Activated CD4-positive, alpha-beta T cell treated with anti-CD3 and anti-CD28 coated beads, Interleukin-2, amount 50 U/mL, for 48 hours (primary cell): ENCODE measurements at places on chromosomes 6 and 20.
A peak's percentile ranks its signal among the peaks of the same experiment; 100 is the strongest.

DNA sequence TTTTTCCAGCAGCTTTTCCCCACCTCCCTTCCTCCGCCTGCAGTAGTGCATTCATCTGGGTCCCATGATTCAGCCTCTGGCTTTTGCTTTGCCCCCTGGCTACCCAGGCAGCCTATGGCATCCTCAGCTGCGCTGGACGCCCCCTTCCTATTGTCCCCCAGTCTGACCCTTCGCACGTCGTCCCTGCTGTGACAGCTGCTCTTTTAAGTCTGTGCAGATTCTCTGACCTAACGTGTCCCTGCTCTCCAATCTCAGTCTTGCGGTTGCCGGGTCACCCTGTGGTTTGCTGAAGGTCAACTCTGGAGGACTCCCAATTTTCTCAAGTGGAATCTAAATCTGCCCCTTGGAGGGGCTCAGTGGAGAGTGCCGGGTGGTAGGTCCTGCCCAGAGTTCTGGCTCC, 294.3 kb downstream of the CDC5L start:
- no peak for DNase-seq

DNA sequence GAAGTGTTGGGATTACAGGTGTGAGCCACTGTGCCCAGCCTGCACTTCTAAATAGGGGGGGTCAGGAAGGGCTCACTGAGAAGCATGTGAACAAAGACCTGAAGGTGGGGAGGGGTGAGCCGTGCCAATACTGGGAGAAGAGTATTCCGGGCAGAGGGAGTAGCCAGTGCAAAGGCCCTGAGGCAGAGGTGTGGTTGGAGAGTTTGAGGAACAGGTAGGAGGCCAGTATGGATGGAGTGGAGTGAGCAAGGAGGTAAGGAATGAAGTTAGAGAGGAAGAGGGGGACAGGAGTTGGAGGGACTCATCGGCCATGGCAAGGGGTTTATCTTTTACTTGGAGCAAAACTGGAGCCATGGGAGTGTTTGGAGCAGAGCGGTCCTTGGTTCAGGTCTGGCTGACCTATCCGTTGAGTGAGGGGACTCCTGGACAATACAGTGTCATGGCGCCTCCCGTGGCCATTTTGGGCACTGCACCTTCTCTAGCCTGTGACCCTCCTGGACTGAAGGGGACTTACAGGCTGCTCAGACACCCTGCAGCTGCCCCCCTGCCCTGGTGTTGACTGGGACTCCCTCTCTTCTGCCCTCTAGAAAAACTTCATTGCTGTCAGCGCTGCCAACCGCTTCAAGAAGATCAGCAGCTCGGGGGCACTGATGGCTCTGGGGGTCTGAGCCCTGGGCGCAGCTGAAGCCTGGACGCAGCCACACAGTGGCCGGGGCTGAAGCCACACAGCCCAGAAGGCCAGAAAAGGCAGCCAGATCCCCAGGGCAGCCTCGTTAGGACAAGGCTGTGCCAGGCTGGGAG, 12.1 kb downstream of the FOXS1 start:
- peak; percentile 78 for DNase-seq

DNA sequence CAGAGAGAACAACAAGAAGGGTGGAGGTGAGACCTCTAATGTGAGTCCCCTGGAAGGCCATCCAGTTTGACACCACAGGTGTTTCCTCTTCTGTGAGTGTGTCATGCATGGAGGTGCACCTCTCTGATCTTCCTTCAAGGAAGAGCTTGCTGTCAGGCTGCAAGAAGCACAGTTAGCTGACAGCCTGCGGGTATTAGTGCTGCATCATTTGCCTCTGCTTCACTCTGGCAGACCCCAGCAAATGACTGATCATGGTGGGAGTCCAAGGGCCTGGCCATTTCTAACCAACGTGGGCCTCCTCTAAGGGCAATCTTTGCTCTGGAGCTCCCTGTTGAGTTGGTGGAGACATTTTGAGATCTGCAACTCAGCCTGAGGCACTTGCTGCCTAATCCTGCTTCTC, 206.3 kb downstream of the EPHA7 start:
- DNase-seq, result no peak

- no peak for DNase-seq
Observed at GRCh38 chr6:10970731-10971130, 73.4 kb downstream of the ELOVL2 start.

DNA sequence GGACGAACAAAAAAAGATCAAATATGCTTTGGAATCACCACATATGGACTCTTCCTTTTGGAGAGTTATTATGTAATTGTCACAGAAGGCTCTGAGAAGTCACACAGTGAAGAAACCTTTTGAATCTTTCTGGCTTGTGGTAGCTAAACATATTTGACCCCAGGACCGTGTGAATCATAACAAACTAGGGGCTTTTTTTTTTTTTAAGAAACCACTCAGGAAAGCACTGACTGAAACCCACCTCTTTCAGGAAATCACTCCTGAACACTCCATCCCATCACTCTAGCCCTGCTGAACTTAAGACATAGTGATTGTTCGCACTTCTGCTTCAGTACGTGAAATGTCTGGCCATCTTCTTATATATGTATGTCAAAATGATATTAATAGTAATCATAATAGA, 495.9 kb upstream of the ARID1B start:
- no peak for DNase-seq

GRCh38 chr6:12704946-12705345, 11.6 kb upstream of the PHACTR1 start:
- no peak for DNase-seq

- DNase-seq, result no peak
Observed at GRCh38 chr20:55761100-55761499, 244.2 kb downstream of the CBLN4 start.

- no peak for DNase-seq
Observed at GRCh38 chr6:85494547-85495536, 45.0 kb downstream of the NT5E start.

- no peak for DNase-seq
Observed at GRCh38 chr6:126077810-126078776, 91.8 kb downstream of the TRMT11 start.

- DNase-seq, result no peak
Observed at GRCh38 chr6:2798586-2799134, 33.5 kb downstream of the WRNIP1 start.

GRCh38 chr20:32518593-32519380, 66.3 kb downstream of the NOL4L start:
- no peak for DNase-seq

DNA sequence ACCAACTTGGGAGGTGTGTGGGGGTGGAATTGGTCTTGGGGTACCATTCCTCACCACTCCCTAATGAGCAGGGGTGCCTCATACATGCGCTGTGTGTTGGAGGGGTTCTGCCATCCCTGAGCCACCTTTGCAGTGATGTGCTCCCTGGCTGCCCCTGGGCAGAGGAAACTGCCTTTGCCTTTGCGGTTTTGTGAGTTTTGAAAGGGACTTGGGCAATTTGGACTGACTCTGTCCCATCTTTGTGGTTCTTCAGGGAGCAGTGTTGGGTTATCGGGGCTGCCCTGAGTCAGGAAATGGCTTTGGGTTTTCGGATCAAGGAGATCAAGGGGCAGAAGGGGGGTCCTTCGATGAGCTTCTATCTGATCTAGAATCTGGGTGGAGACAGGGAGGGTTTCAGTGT, 3.9 kb upstream of the PHACTR3 start:
- DNase-seq, result no peak

DNA sequence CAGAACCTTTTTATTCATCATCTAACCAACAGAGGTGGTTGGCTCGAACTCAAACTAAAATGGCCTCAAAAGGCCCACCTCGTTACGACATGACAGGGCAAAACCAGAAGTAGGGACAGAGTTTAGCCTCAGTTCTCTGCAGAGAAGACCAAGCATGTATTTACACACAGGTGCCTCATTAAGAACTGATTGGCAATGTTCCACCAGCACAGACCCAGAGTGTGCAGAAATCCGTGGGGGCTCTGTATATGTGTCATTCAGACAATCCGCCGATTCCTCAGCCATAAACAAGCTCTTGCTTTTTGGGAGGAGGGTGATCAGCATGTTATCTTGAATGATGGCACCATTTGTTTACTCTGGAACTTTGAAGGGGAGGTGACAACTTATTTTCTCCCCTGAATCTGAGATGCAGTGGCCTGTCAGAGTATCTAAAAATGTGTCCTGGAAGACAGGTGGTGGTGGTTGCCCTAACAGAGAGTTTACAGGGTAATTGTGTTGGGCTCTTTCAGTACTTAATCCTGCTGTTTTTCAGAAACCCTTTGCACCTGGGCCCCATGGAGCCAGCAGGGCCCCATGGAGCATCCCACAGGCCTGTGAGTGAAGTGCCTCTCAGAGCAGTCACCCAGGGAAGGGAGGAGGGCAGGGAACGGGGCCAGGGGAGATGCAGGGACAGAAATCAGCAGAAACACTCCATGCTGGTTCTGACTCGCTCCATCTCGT, 29.1 kb upstream of the C20orf203 start:
- no peak for DNase-seq

GRCh38 chr20:31998246-31998645, 12.0 kb upstream of the CCM2L start:
- no peak for DNase-seq

GRCh38 chr20:24535941-24536730, 66.7 kb downstream of the SYNDIG1 start:
- no peak for DNase-seq

DNA sequence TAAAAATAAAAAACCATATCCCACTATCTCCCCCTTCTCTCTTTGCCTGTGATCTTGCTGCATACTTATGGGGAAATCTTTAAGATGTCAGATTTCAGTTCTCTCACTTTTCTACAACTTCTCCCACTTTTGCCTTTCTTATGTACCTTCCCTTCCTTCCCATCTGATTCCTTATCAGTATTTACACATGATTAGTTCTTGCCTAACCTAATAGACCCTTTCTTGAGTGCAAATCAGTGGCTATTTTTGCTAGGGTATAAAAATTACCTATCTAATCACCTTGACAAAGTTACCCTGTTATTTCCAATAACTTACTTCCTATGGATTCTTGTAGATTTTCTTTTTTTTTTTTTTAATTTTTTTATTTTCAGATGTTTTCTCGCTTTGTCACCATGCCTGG, 75.7 kb downstream of the PTPRA start:
- DNase-seq, result no peak

GRCh38 chr6:136593748-136594490, 43.7 kb upstream of the MAP7 start:
- peak; percentile 37 for DNase-seq

DNA sequence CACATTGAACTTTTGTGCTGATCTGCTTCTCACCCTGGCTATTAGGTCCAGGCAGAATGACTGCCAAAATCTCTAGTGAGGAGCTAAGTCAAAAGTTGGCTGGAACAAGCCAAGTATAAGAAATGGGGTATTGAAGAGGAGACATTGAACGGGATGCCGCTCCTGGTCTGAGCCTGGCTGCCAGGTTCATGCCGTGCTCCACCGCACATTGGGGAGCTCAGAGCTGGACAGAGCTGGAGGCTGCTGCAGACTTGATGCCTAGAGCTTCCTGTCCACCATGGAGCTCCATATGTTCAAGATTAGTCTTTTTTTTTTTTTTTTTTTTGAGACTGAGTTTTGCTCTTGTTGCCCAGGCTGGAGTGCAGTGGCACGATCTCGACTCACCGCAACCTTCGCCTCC, 4.1 kb upstream of the IFT52 start:
- no peak for DNase-seq

DNA sequence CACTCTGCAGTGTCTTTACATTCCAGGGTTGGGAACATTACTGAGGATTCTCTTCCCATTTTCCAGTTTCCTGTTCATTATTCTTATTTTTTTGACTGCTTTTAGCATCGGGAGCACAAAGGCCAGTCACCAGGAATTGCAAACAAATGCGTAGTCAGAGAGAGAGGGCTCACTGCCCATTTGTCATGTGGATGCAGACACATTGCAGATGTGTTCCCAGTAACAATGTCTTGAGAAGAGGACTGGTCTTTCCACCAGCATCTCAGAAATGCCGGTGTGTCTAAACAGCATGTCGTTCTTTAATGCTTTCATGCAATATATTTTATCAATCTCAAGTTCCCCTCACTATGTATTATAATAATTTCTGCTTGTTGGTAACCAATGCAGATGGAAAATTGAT, 952 bp upstream of the TAAR6 start:
- DNase-seq, result no peak

- DNase-seq, result peak; percentile 35
Observed at GRCh38 chr20:10218536-10219451, at the start of gene SNAP25. SNAP25 (plus strand) TSS chr20:10218830; CDS start chr20:10275492, 56,662 bp downstream.

DNA sequence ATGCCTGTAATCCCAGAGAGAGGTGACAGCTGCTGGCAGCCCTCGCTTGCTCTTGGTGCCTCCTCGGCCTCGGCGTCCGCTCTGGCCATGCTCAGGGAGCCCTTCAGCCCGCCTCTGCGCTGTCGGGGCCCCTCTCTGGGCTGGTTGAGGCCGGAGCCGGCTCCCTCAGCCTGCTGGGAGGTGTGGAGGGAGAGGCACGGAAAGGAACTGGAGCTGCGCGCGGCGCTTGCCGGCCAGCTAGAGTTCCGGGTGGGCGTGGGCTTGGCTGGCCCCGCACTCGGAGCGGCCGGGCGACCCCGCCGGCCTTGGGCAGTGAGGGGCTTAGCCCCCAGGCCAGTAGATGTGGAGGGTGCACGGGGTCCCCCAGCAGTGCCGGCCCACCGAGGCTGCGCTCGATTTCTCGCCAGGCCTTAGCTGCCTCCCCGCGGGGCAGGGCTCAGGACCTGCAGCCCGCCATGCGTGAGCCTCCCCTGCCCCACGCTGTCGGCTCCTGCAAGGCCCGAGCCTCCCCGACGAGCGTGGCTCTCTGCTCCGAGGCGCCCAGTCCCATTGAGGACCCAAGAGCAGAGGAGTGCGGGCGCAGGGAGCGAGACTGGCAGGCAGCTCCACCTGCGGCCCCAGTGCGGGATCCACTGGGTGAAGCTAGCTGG, 34.6 kb downstream of the C6orf52 start:
- no peak for DNase-seq

GRCh38 chr6:71345476-71346333, 57.1 kb downstream of the OGFRL1 start:
- DNase-seq, result no peak

DNA sequence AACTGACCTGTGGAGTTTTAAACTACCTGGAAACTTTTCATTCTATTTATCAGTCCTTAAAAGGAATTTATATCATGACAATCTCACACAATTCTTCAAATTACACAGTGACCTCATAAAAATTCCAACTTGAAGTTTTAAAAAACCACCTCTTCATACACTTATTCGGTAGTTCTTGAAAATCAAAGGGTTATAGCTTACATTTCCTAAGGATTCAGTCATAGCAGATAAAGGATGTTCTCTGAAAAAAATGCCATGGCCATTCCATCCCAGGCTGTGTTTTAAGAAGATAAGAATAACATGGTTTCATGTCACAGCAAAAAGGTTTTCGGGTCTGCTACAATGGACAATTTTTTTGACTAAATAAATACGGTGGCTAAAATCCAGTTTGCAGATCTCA, 41.2 kb downstream of the GOPC start:
- DNase-seq, result no peak

- DNase-seq, result no peak
Observed at GRCh38 chr6:6305575-6305974, 14.9 kb downstream of the F13A1 start.

- no peak for DNase-seq
Observed at GRCh38 chr6:89615882-89616281, 22.7 kb downstream of the LYRM2 start.

GRCh38 chr6:37830225-37830624, 10.7 kb downstream of the ZFAND3 start:
- no peak for DNase-seq
